WTC11 (cell line): ENCODE measurements at places on chromosomes 12 and 14.

DNA sequence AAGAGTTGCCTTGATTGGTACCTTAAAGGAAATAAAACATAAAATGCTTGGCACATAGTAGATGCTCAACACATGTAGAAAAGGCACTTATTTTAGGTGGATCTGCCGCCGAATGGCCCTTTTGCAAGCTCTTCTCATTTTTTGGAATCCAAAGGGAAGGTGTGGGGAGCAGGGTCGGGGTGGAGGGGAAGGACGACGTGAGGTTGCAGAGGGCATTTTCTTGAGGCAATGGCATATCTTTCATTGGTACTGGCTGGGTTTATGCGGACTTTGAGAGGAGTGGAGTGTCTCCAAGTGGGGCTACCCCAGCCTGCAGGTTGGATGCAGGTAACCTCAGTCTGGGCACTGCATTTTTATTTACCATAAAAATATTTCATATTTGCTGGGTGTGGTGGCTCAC, 8.1 kb downstream of the RTL1 start:
- no peak for DNase-seq

GRCh38 chr12:575948-576614, 87.2 kb downstream of the NINJ2 start:
- peak; percentile 83 for DNase-seq

GRCh38 chr12:24573621-24574020, 375.3 kb downstream of the BCAT1 start:
- no peak for DNase-seq

- DNase-seq = peak; percentile 48
Measured at GRCh38 chr12:80684077-80684495, 23.3 kb upstream of the MYF6 start.

DNA sequence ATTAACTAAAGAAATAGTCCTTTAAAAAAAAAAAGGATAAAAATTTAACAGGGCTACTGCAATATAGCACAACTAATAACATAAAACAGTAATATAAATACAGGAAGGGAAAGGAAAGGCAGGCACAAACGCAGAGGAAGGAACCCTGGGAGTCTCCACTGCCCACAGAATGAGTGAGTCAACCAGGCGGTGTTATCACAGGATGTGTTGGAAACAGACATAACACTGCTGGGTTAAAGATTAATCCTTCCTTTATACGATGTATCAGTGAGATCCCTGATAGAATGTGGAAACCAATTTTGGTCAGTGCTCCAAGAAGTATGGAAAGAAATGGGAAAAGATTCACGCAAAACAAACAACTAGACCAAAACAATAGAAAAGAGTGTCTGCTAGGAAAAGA, 47.9 kb downstream of the FGD6 start:
- DNase-seq = no peak

GRCh38 chr12:15856097-15856982, 25.8 kb upstream of the STRAP start:
- no peak for DNase-seq

- DNase-seq = no peak
Measured at GRCh38 chr12:69555461-69555860, 29.8 kb upstream of the CCT2 start.

DNA sequence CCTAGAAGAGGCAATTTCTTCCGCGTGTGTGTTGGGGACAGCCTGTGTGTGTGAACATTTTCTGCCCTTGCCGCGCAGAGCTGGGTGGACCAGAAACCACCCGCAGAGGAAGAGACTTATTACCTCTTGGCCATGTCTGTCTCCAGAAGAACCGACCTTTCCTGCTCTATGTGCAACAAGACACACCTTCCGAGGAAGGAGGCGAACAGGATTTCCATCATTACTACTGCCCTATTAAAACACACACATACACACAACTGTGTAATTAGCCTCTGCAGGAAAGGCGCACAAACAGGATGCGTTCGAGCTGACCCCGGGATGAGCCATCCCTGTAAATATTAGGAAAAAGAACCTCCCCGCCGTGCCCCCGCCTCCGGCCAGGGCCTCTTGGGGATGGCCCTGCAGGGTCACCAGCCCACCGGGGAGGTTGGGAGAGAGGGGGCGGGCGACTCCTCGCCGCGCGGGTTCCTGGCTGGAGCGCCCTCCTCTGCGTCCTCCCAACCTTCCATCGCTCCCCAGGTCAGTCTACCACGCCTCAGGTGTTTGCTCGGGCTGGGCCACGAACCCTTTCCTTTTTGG, 484 bp upstream of the PRKCH start:
- DNase-seq = no peak

DNA sequence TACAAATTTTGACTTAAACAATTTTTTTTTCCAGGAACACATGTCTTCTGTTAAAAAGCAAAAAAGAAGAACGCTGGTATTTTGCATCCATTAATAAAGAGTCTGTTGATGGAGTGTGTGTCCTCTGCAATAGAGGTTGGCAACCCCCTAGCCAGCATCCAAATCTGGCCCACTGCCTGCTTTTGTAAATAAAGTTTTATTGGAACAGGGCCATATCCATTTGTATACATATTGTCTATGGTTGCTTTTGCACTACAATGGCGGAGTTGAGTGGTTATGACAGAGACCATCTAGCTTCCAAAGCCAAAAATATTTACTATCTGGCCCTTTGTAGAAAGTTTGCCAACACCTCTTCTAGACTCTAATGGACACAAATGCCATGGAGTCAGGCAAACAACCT, 49.6 kb downstream of the CCDC92 start:
- DNase-seq = no peak

DNA sequence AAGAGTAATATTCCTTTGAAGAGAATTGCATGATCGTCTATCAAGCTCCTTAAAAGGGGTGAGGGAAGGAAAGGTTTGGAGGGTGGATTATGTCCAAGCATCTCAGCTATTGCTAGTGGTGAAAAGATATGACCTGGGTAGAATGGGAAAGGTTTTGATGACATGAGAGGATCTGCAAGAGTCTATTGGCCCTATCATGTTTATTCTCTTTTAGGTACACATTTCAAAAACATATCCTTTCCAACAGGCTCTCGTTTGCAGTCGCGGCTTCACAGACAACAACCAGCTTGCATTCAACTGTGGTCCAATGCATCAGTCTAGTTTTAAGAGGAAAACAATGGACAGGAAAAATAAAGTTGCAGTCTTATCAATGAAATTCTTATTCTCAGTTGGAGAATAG, 17.1 kb downstream of the FOXG1 start:
- DNase-seq = no peak

DNA sequence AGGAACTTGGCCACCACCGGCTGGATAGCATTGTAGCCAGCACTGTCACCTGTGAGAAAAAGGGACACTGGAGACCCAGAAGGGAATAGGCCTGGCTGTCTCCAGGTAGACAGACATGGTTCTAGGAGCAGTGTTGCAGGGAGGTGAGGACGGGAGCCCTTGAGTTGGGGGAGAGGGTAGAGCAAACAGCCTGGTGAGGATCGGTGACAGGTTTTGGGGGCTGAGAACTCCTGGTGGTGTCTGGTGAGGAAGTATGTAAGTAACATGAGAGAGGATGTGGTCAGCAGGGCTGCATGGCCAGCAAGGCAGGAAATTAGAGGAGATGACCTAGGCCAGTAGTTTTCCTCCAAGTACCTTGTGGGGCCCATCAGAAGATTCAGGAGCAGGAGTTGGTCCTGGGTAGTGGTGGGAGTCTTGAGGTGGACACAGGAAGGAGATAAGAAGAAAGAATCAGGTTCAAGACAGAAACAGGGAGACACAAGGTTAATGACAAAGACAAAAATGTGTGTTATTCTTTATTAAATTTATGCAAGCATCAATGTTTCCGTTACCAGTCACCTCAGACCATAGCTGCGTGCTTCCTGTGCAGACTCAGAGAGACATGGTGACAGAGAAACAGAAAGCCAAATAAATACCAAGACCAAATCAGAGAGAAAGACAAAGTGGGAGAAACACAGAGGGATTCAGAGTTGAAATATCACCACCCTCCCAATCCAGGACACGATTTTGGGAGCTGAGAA, at the start of gene ARHGAP9:
TSS of gene ARHGAP9 (minus strand) at position 491 of the 740 bp plus-strand sequence. CDS start at position 31, 460 bp downstream.
- DNase-seq = no peak

DNA sequence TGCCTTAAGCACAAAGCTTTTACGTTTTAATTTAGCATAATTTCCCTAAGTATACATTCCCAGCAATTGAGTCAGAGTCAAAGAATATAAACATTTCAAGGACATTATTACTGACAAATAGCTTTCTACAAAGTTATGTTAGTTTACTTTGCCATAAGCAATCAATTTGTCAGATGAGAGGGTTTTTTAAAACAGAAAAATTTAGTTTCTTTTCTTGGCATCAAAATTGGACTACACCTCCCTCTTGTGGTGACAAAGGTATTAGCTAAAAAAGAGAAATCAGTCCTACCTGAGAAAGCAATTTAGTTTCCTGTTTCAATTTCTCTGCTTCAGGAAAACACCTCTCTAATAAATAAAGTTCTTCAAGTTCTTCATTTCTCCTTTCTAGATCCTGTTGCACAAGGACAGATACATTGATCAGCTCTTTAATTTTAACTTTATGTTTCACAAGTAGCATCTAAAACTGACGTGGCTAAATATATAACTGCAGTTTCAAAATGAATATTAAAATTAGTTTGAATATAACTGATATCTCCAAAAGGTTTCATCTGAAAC, 39.9 kb downstream of the DNAI7 start:
- DNase-seq = no peak

GRCh38 chr12:57320639-57321038, 69.7 kb upstream of the STAC3 start:
- DNase-seq = no peak

GRCh38 chr12:5909560-5909959, 35.5 kb downstream of the ANO2 start:
- DNase-seq = no peak
